ENCODE measurements at places on chromosomes 7 and 10. TPM values are rescaled to one million over a fixed set of nuclear protein-coding genes. Genes with fewer than 3 reads are reported as not detected.

DNA sequence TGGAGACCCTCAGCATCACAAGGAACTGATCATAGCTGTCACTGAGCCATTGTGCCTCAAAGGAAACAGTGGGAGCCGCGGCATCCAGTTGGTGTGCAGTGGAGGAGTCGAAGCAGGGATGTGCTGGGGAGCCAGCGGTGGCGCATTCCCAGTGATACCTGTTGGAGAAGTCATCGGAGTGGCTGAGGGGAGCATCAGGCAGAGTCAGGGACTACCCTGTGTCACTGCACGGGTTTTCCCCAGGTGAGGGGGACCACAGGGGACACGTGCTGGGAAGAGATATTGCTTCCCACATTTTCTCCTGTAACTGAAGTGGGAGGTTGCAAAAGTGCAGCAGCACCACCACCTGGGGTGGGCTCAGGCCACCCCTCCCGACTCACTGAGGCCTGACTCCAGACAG is 57.7 kb downstream of the PKD1L1 start:
- no peaks in the 10 kb centered on the region for H3K36me3 ChIP-seq
- H3K27me3 ChIP-seq, result no peaks in the 10 kb centered on the region
- no peak for DNase-seq
- no peak overlapping the region for H3K27ac ChIP-seq

- H3K27ac ChIP-seq, result no peak overlapping the region
- no peaks in the 10 kb centered on the region for H3K4me1 ChIP-seq
- no peaks in the 10 kb centered on the region for H3K36me3 ChIP-seq
- H3K4me3 ChIP-seq, result no peak overlapping the region
- DNase-seq, result no peak
- H3K27me3 ChIP-seq, result no peaks in the 10 kb centered on the region
Measured at GRCh38 chr10:96972264-96972663, 140.2 kb downstream of the LCOR start.

ACHE gene
- 4.8 TPM for total RNA-seq

DDX50 gene
- total RNA-seq, result 39.0 TPM

DNA sequence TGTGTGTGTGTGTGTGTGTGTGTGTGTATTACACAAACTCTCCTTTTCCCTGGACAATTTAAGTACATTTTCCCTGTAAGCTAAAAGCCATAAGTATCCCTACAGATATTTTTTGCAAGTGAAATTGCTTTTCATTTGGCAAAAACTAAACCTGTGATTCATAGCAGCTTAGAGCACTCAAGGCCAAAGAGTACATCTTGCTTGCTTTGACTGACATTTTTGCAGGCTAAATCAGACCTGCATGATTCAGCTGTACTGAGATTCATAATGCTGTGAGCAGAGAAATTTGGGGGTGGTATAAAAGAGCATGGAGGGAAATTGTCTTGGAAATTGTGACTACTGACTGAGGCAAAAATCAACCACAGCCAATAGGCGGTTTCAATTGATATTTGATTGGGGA is 500.4 kb downstream of the GFRA1 start:
- no peaks in the 10 kb centered on the region for H3K4me1 ChIP-seq
- no peaks in the 10 kb centered on the region for H3K27me3 ChIP-seq
- H3K27ac ChIP-seq, result no peak overlapping the region
- no peak for DNase-seq

DNA sequence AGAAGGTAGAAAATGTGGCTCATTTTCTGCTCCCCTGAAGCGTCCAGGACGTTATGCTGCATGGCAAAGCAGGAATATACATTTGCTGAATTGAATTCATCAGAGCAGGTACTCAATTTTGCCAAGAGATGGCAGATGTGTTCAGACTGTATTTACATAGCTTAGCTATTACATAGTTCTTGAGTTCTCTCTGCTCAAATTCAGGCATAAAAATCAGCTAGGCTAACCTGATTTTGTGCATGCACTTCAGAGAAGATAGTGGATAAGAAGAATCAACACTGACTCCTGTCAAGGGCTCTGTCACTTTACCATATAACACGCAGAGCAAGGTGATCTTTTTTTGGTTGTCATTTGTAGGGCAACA is 209.2 kb upstream of the FAM3C start:
- H3K4me3 ChIP-seq, result no peak overlapping the region
- H3K36me3 ChIP-seq, result no peaks in the 10 kb centered on the region
- H3K27ac ChIP-seq, result no peak overlapping the region

SCD gene
- 604 TPM for total RNA-seq

GRCh38 chr10:29428486-29428885 is 139.6 kb downstream of the LYZL1 start:
- H3K4me3 ChIP-seq, result no peak overlapping the region
- H3K27ac ChIP-seq, result no peak overlapping the region
- DNase-seq, result no peak
- no peaks in the 10 kb centered on the region for H3K27me3 ChIP-seq

- no peak for DNase-seq
- no peak overlapping the region for H3K27ac ChIP-seq
- H3K4me3 ChIP-seq, result no peak overlapping the region
- H3K4me1 ChIP-seq, result no peaks in the 10 kb centered on the region
- no peaks in the 10 kb centered on the region for H3K27me3 ChIP-seq
Measured at GRCh38 chr10:113384181-113384580, 168.7 kb upstream of the HABP2 start.

GRCh38 chr7:36037121-36037662 is 115.9 kb upstream of the EEPD1 start:
- no peak overlapping the region for H3K27ac ChIP-seq
- H3K4me3 ChIP-seq, result no peak overlapping the region
- no peaks in the 10 kb centered on the region for H3K27me3 ChIP-seq
- no peak for DNase-seq

DNA sequence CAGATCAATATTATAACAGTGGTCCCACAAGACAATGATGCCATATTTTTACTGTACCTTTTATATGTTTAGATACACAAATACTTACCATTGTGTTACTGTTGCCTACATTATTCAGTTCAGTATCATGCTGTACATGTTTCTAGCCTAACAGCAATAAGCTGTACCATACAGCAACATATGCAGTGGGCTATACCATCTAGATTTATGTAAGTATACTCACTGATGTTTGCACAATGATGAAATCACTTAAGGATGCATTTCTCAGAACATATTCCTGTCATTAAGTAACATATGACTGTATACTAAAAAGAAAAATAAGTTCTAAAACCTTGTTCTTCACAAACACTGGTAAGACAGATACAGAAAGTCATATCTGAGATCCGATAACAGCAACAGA is 468.6 kb upstream of the SEMA3A start:
- H3K36me3 ChIP-seq, result no peaks in the 10 kb centered on the region
- H3K4me3 ChIP-seq, result no peak overlapping the region
- no peaks in the 10 kb centered on the region for H3K4me1 ChIP-seq

- no peaks in the 10 kb centered on the region for H3K27me3 ChIP-seq
- no peak for DNase-seq
- no peak overlapping the region for H3K4me3 ChIP-seq
- H3K36me3 ChIP-seq, result no peaks in the 10 kb centered on the region
- no peak overlapping the region for H3K27ac ChIP-seq
- H3K4me1 ChIP-seq, result no peaks in the 10 kb centered on the region
Measured at GRCh38 chr10:61284222-61284890, 168.8 kb downstream of the TMEM26 start.

DNA sequence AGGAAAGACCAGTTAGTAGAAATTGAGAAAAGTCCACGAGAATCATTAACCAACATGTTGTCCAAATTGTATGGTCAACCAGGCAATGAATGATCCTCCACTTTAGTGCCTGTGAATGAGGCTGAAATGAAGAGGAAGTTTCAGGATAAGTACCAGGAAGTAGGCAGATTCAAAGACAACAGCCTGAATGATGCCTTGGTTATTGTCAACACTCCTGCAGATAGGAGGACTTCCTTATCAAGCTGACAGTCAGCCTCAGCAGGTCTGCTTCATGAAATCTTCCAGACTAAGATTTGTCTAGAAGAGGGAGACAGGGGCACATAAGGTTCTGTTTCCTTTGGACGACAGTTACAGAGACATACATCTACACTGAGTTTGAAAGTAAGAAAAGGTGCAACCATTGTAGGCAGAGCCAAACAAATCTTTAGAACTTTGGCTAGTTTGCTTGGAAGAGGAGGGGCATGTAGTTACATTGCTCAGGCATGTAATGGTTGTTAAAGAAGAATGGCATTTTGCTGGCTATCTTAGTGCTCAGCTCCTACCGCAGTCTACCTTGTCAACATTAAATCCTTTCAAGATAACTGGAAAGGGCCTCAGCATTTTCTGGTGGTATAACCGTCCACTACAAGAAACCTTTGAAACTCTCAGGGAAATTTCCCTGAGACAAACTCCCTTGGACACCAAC is 81.4 kb downstream of the ABI1 start:
- peaks cover 2% of the 10 kb centered on the region for H3K4me1 ChIP-seq
- no peaks in the 10 kb centered on the region for H3K27me3 ChIP-seq
- no peak for DNase-seq
- no peak overlapping the region for H3K27ac ChIP-seq
- no peak overlapping the region for H3K4me3 ChIP-seq
- H3K36me3 ChIP-seq, result no peaks in the 10 kb centered on the region

GRCh38 chr10:71725998-71726579 is 6.5 kb upstream of the C10orf105 start:
- no peak overlapping the region for H3K4me3 ChIP-seq
- no peaks in the 10 kb centered on the region for H3K36me3 ChIP-seq
- no peak overlapping the region for H3K27ac ChIP-seq
- H3K4me1 ChIP-seq, result no peaks in the 10 kb centered on the region
- no peak for DNase-seq
- no peaks in the 10 kb centered on the region for H3K27me3 ChIP-seq

DNA sequence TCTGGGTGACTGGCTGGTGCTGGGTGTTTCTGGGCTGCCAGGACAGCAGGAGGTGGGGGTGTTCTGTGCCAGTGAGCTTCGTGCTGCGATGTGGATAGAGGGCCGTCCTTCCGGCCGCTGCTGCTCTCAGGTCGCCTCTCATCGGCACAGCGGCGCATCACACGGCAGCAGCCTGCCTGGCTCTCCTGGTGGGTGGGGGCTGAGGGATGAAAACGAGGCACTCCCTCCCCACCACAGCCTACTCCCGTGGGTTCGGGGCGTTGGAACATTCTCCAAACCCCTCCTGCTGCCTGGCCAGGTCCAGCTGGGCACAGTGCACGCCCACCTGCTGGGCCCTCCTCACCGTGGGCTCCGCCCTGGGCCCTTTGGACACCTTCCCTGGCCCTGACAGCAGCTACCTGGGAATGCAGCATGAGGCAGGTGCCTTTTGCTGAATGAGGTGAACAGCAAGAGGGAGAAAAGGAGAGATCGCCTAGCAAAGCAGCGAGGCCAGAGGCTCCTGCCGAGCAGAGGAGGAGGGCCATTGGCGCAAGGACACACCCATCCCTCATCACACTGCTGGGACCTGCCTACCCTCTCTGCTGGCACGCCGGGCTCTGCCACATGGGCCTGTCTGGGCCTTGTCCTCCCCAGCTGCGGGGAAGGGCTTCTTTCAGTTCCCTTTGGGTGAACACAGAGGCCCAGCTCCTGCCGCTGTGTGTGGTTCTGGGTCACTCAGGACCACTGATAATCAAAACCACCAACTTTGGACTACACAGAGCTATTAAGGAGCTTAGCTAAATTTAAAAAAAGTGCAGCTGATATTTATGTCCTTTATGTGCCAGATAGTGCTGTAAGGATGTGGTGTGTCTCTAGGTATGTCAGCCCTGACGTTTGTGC is 33.4 kb downstream of the INPP5A start:
- no peak overlapping the region for H3K4me3 ChIP-seq
- no peak for DNase-seq
- no peaks in the 10 kb centered on the region for H3K36me3 ChIP-seq
- no peak overlapping the region for H3K27ac ChIP-seq
